Colonic mucosa (tissue), 4 donors: ENCODE measurements at places on chromosomes 5 and 9. TPM values are rescaled to one million over a fixed set of nuclear protein-coding genes. Genes with fewer than 3 reads are reported as not detected.

DNA sequence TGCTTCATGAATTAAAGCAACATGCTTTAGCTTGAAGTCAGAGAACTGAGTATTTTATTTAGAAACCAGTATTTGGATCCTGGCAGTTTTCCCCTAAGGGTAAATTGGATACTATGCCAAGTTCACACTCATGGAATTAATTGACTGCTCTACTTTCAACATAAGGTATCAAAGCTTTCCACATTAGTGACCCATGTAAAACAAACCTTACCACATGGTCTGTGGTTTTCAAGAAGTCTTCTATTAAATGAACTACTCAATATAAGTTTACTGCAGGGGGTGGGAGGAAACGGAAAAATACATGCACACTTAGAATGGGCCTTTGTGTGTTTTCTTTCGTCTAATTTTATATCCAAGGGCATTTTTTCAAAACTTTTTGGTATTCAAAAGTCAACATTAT, 232.0 kb upstream of the FBXL7 start:
- H3K27me3 ChIP-seq, result no peaks in the 10 kb centered on the region
- no peak for DNase-seq
- H3K4me3 ChIP-seq, result no peak overlapping the region
- H3K27ac ChIP-seq, result no peak overlapping the region
- no peaks in the 10 kb centered on the region for H3K4me1 ChIP-seq
- H3K36me3 ChIP-seq, result no peaks in the 10 kb centered on the region

LRSAM1 gene
- 14.7 TPM for total RNA-seq

GRCh38 chr5:179272326-179273072, 72.8 kb downstream of the ADAMTS2 start:
- H3K4me3 ChIP-seq, result no peak overlapping the region
- no peak overlapping the region for H3K27ac ChIP-seq
- H3K4me1 ChIP-seq, result no peaks in the 10 kb centered on the region
- H3K27me3 ChIP-seq, result no peaks in the 10 kb centered on the region

DNA sequence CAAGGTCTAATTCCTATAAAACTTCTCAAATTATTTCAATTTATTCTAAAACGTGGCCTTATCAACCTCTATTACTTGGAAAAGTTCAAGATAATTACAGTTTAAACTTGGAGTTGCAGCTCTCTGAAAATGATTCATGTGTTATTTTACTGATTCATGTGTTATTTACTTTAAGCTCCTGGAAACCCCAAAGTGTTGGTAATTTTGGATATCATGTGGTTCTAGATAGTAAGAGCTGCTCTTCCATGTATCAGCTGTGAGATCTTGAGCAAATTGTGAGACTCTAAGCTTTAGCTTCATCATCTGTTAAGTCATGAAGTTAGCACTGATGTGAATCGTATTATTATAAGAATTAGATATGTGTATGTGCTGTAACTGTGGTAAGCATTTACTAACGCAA, 749.2 kb downstream of the TLE4 start:
- H3K4me3 ChIP-seq, result no peak overlapping the region
- H3K27me3 ChIP-seq, result no peaks in the 10 kb centered on the region
- H3K27ac ChIP-seq, result no peak overlapping the region

PDE6A gene
- total RNA-seq, result 2.7 TPM

- no peaks in the 10 kb centered on the region for H3K27me3 ChIP-seq
- no peaks in the 10 kb centered on the region for H3K4me1 ChIP-seq
- H3K36me3 ChIP-seq, result no peaks in the 10 kb centered on the region
- peak overlapping the region; percentile 62 for H3K27ac ChIP-seq
- no peak overlapping the region for H3K4me3 ChIP-seq
These were observed 2.8 kb upstream of the PLK2 start for GRCh38 chr5:58462623-58463230.
